Esophagus muscularis mucosa (tissue), 4 donors: ENCODE measurements at places on chromosomes 2 and 18. TPM values are rescaled to one million over a fixed set of nuclear protein-coding genes. Genes with fewer than 3 reads are reported as not detected.

The NYAP2 gene
- total RNA-seq = 0.17 TPM

The KCNG3 gene
- total RNA-seq = not detected

The ACADL gene
- total RNA-seq = 1.5 TPM

The NDUFAF7 gene
- total RNA-seq = 12.9 TPM

The NAT8 gene
- total RNA-seq = not detected

The MAP2 gene
- total RNA-seq = 37.0 TPM

The GBX2 gene
- total RNA-seq = not detected

The SETBP1 gene
- total RNA-seq = 62.5 TPM

DNA sequence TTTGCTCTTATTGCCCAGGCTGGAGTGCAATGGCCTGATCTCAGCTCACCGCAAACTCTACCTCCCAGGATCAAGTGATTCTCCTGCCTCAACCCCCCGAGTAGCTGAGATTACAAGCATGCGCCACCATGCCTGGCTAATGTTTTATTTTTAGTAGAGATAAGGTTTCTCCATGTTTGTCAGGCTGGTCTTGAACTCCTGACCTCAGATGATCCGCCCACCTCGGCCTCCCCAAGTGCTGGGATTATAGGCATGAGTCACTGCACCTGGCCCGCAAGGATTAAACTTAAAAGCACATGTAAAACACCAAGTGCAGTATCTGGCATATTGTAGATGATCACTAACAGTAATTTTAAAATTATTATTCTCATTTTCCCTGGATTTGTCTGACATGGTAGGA is 72.9 kb downstream of the C1QL2 start:
- no peaks in the 10 kb centered on the region for H3K36me3 ChIP-seq
- H3K27ac ChIP-seq = no peak overlapping the region
- no peaks in the 10 kb centered on the region for H3K27me3 ChIP-seq
- H3K4me3 ChIP-seq = no peak overlapping the region

DNA sequence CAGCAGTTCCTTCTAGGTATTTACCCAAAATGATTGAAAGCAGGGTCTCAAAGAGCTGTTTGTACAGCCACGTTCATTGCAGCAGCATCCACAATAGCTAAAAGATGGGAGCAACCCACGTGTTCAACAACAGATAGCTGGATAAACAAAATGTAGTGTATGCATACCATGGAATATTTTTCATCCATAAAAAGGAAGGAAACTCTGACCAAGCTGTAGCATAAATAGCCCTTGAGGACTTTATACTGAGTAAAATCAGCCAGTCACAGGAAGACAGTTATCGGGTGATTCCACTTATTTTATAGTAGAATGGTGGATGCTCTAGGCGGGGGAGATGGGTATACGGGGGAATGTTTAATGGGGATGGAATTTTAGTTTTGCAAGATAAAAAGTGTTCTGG is 7.5 kb downstream of the TRAPPC12 start:
- peaks cover 40% of the 10 kb centered on the region for H3K36me3 ChIP-seq
- H3K27ac ChIP-seq = no peak overlapping the region
- no peaks in the 10 kb centered on the region for H3K27me3 ChIP-seq
- no peak for DNase-seq
- H3K4me3 ChIP-seq = no peak overlapping the region

- H3K27ac ChIP-seq = no peak overlapping the region
- H3K4me3 ChIP-seq = no peak overlapping the region
- no peak for DNase-seq
Observed at GRCh38 chr2:216925636-216926366, 65.9 kb upstream of the TNP1 start.

DNA sequence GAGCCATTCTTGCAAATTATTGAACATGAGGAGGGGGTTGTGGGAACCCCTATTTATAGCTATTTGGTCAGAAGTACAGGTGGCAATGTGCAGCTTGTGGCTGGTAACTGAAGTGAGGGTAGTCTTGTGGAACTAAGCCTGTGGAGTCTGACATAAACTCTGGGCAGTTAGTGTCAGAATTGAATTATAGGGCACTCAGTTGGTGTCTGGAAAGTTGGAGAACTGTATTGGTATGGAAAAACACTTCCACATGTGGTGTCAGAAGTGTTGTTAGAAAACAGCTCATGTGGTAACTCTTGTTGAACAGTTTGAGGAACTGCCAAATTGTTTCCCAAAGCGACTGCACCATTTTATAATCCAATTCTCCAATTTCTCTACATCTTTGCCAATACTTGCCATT is 7.5 kb downstream of the RALBP1 start:
- DNase-seq = no peak
- no peak overlapping the region for H3K4me3 ChIP-seq
- peaks cover 5% of the 10 kb centered on the region for H3K36me3 ChIP-seq
- no peaks in the 10 kb centered on the region for H3K27me3 ChIP-seq

GRCh38 chr2:181738563-181738962 is 58.2 kb upstream of the NEUROD1 start:
- no peak overlapping the region for H3K4me3 ChIP-seq
- H3K27me3 ChIP-seq = no peaks in the 10 kb centered on the region
- no peak overlapping the region for H3K27ac ChIP-seq
- H3K4me1 ChIP-seq = no peaks in the 10 kb centered on the region

GRCh38 chr2:135825131-135825530 is 11.9 kb downstream of the LCT start:
- no peaks in the 10 kb centered on the region for H3K4me1 ChIP-seq
- H3K36me3 ChIP-seq = no peaks in the 10 kb centered on the region
- no peak overlapping the region for H3K4me3 ChIP-seq
- no peaks in the 10 kb centered on the region for H3K27me3 ChIP-seq
- DNase-seq = no peak

GRCh38 chr2:20633794-20634506 is 16.9 kb downstream of the HS1BP3 start:
- no peak overlapping the region for H3K4me3 ChIP-seq
- no peak for DNase-seq
- H3K27me3 ChIP-seq = no peaks in the 10 kb centered on the region

DNA sequence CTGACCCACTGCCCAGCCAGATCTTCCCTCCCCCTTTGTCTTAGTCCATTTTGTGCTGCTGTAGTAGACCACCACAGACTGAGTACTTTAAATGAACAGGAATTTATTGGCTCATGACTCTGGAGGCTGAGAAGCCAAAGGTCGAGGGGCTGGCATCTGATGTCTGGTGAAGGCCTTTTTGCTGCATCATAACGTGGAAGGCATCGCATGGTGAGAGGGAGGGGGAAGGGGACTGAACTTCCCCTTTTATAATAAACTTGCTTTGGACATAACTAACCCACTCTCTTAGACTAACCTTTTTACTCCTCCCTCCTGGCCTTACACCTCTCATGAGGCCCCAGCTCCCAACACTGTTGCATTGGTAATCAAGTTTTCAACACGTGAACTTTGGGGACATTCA is 83.8 kb downstream of the MAP4K4 start:
- no peaks in the 10 kb centered on the region for H3K27me3 ChIP-seq
- H3K36me3 ChIP-seq = no peaks in the 10 kb centered on the region
- peaks cover 38% of the 10 kb centered on the region for H3K4me1 ChIP-seq
- no peak overlapping the region for H3K4me3 ChIP-seq
- DNase-seq = peak; percentile 62

DNA sequence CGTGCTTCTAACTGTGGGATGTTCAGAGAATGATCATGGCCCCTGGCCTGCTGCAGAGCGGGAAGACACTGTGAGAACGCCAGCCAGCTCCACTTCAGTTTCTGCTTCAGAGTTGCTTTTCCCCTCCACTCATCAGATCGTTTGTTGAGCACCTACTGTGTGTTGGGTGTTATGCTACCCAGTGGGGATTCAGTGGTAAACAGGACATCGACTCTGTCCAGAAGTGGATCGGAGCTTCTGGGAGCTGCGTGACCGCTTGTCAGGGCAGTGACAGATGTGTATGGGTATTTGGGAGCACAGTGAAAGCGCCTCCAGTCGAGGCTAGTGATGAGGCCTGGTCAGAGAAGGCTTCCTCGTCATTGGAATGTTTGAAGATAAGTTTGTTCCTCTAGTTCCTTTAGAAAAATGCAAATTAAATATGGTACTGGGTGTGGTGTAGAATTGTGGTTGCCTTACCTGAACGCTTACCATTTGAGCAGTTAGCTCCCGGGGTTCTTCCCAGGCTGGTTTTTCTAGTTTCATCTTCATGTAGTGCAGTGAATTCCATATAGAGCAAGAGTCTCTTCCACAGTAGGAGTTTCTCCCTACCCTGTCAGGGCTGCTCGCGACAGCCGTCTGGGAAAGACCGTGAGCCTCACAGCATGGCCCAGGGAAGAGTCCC is 2.8 kb downstream of the RAB12 start:
- H3K27me3 ChIP-seq = no peaks in the 10 kb centered on the region
- H3K27ac ChIP-seq = no peak overlapping the region
- H3K4me3 ChIP-seq = no peak overlapping the region
- no peaks in the 10 kb centered on the region for H3K36me3 ChIP-seq
- H3K4me1 ChIP-seq = peaks cover 60% of the 10 kb centered on the region
